Ovary (tissue), 10 donors: ENCODE measurements at places on chromosomes 16 and 17. TPM values are rescaled to one million over a fixed set of nuclear protein-coding genes. Genes with fewer than 3 reads are reported as not detected.

DNA sequence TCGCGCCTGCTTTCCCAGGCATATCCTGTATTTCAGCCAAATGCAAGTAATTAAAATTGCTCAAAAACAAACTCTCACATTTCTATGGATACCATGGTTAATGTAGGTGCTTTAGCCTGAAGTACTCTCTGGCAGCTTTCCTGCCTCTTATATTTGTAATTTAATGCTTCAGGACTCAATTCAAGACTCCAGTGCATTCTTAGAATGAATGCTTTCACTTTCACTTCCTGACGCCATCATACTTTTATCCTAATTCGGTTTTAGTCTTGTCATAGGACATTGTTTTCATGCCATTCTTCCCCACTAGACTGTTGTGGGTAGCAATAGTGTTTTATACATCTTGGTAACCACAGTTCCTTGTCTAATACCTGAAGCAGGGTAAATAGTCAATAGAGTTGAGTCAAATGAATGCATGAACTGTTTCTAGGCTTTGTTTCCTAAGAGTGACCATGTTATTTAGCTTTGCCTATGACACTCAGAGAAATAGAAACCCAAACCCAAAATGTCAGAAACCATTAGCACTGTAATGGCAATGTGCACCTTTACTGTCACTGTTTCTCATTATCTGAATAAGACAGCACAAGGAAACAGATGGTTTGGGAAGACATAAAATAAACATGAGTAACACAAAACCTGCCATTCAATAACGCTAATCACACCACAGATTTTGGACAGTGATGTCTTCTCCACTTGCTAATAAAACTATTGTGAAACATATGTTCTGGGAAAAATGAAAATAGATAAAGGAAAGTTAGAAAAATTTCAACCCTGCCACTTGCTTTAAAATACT, 705.5 kb downstream of the CDH11 start:
- no peaks in the 10 kb centered on the region for H3K27me3 ChIP-seq
- no peaks in the 10 kb centered on the region for H3K36me3 ChIP-seq
- peaks cover 6% of the 10 kb centered on the region for H3K4me1 ChIP-seq
- H3K4me3 ChIP-seq = peak overlapping the region; percentile 27
- DNase-seq = no peak

PIRT gene
- not detected for total RNA-seq

DNA sequence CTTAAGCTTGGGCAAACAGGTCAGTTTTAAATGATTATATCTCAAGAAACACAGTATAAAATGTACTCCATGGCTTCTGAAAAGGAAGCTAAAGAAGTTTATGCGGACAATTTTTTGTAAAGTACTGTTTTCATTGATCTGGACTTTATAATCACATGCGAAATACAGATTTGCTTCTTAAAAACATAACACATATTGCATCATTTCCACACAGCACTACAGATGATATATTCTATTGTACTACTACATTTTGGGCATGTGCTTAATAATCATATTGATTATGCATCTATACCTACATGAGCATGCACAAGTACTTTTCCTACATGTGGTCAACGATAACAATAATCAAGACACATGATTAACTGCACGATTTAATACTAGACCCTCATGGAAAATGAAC, 22.5 kb downstream of the TRIM37 start:
- DNase-seq = no peak
- no peak overlapping the region for H3K27ac ChIP-seq
- H3K4me3 ChIP-seq = no peak overlapping the region
- H3K27me3 ChIP-seq = no peaks in the 10 kb centered on the region
- H3K4me1 ChIP-seq = no peaks in the 10 kb centered on the region
- H3K36me3 ChIP-seq = no peaks in the 10 kb centered on the region

TVP23C gene
- total RNA-seq = 31.7 TPM

DNA sequence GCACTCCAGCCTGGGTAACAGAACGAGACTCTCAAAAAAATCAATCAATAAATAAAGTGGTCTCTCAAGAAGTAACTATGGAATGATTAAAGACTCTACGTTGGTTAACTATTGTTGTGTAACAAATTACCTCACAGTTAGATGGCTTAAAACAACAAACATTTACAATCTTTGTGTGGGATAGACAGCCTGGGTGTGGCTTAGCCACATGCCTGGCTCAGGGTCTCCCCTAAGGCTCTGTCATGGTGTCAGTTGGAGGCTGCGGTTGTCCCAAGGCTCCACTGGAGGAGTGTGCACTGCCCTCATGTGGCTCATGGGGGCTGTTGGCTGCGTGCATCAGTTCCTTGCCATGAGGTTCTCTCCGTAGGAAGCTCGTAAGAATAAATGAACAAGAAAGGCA, 294.5 kb downstream of the SNX29 start:
- H3K27ac ChIP-seq = no peak overlapping the region
- peaks cover 4% of the 10 kb centered on the region for H3K4me1 ChIP-seq
- H3K4me3 ChIP-seq = no peak overlapping the region
- DNase-seq = no peak
- H3K36me3 ChIP-seq = no peaks in the 10 kb centered on the region
- no peaks in the 10 kb centered on the region for H3K27me3 ChIP-seq

- H3K36me3 ChIP-seq = no peaks in the 10 kb centered on the region
- no peaks in the 10 kb centered on the region for H3K4me1 ChIP-seq
- H3K4me3 ChIP-seq = no peak overlapping the region
These were observed 193.2 kb upstream of the MPHOSPH6 start for GRCh38 chr16:82363026-82363816.

GRCh38 chr16:4388271-4389021, 16.8 kb downstream of the VASN start:
- peaks cover 20% of the 10 kb centered on the region for H3K4me1 ChIP-seq
- H3K4me3 ChIP-seq = no peak overlapping the region
- no peaks in the 10 kb centered on the region for H3K36me3 ChIP-seq
- no peak for DNase-seq

CCL7 gene
- total RNA-seq = 0.46 TPM

PRSS27 gene
- 1.3 TPM for total RNA-seq

- no peaks in the 10 kb centered on the region for H3K36me3 ChIP-seq
- H3K27ac ChIP-seq = no peak overlapping the region
- H3K27me3 ChIP-seq = no peaks in the 10 kb centered on the region
- DNase-seq = no peak
These were observed 12.2 kb upstream of the LONP2 start for GRCh38 chr16:48231727-48232492.

- H3K27me3 ChIP-seq = no peaks in the 10 kb centered on the region
- no peak overlapping the region for H3K27ac ChIP-seq
- H3K4me3 ChIP-seq = no peak overlapping the region
- no peak for DNase-seq
These were observed 4.2 kb downstream of the CCDC42 start for GRCh38 chr17:8740486-8740885.

DNA sequence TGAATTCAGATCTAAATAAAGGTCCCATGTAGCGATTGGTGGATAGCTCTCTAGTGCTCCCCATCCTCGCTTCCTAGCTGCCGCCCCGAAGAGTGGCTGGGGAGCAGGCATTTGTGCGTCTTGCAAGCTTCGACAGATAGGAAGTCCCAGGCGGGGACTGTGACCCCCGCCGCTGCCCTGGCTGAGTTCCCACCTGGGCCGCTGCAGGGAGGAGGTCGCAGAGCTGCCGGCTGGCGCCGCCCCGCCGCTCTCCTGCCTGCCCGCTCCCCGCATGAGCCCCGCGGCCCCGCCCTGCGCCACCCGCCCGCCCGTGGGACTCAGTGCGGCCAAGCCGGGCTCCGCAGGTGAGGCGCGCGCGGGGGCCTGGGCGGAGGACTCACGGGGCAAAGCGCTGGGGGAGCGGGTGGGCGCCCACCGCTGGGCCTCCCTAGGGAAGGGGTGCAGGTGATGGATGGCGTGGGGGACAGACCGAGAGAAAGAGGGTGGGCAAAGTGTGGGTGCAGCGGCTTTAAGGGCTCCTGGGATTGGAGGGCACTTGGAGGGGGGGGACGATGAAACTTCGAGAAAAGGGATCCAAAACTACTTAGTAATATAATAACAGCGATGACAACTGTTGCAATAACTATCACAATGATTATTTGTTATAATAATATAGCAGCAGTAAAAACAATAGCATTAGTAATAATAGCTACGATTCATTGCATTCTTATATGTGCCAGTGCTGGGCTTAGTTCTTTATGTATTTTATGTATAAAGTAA, at the start of gene OTOA:
Gene OTOA (plus strand): TSS at position 80 of the 759 bp plus-strand sequence. CDS start 14,547 bp downstream, outside the sequence.
- no peaks in the 10 kb centered on the region for H3K36me3 ChIP-seq
- DNase-seq = peak; percentile 25
- H3K4me3 ChIP-seq = peak within 1 kb of the TSS; percentile 8
- no peaks in the 10 kb centered on the region for H3K27me3 ChIP-seq
- H3K4me1 ChIP-seq = peaks cover 3% of the 10 kb centered on the region

DNA sequence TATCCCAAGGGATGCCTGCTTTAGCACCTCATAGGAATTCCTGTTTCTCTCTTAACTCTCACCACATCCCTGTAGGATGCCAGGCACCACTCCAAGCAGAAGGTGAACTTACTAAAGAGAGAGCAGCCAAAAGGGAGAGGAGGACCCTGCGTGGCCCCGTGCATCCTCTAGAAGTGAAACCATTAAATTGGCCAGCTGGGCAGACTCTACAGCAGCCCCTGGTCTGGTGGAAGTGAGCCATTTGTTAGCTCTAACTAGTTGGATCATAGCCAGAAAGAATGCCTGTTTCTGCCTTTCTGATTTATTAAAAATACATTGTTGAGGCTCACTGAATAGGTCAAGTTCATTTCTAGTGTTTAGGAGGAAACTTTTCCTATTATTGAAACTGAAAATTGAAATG, 22.3 kb downstream of the TMEM11 start:
- no peaks in the 10 kb centered on the region for H3K27me3 ChIP-seq
- no peak overlapping the region for H3K27ac ChIP-seq
- no peaks in the 10 kb centered on the region for H3K36me3 ChIP-seq
- peaks cover 8% of the 10 kb centered on the region for H3K4me1 ChIP-seq

DNA sequence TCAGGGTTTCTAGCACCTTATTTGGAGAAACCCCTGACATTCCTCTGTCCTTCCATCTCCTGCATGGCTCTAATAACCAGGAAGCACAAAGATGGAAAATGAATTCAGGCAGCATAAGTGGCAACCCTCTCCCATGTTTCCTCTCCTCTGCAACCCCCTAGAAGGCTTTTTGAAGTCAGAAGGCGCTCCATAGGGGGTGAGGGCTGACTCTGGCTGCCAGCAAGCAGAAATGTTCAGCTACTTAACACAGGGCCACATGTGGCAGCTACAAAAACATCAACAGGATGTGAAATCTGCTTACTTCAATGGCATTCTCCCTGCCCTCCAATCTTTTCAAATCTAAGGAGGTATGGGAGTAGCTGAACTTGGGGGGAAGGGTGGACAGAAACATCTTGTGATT, 55.2 kb upstream of the IRX5 start:
- H3K4me3 ChIP-seq = no peak overlapping the region
- H3K27me3 ChIP-seq = no peaks in the 10 kb centered on the region
- no peak for DNase-seq
- no peaks in the 10 kb centered on the region for H3K4me1 ChIP-seq
- H3K27ac ChIP-seq = no peak overlapping the region

DNA sequence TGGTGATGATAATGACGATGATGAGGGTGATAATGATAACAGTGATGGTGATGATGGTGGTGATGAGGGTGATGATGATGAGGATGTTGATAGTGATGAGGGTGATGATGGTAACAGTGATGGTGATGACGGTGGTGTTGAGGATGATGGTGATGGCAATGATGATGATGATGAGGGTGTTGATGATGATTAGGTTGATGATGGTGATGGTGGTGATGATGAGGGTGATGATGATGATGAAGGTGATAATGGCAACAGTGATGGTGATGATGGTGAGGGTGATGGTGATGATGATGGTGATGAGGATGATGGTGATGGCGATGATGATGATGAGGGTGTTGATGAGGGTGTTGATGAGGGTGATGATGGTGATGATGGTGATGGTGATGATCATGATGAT, 93.8 kb upstream of the ZNF469 start:
- no peak for DNase-seq
- H3K27ac ChIP-seq = no peak overlapping the region
- no peaks in the 10 kb centered on the region for H3K36me3 ChIP-seq
- no peaks in the 10 kb centered on the region for H3K27me3 ChIP-seq
- no peaks in the 10 kb centered on the region for H3K4me1 ChIP-seq

DNA sequence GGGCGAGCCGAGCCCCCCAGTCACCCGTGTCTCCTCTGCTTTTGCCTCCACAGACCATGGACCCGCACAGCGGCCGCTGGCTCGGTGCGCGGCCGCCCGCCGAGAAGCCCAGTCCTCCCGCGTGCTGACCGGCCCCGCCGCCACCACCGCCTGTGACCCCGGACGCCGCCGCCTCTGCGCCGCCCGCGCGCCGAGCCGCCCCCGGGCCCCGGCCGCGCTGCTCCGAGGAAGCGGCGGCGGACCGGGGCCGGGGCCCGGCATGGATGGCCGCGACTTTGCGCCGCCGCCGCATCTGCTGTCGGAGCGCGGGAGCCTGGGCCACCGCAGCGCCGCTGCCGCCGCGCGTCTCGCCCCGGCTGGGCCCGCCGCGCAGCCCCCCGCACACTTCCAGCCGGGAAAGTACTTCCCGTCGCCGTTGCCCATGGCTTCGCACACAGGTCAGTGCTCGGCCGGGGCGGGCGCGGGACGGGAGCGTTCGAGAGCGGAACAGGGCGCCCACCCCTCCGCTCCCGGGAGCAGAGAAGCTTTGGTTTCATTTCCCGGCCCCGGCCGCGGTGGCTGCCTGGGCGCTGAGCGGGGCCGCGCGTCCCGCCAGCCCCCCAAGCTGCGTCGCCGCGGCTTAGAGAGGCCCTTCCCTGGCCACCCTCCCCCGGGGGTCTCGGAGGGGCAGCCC, 4.4 kb downstream of the BAHCC1 start:
- H3K27me3 ChIP-seq = no peaks in the 10 kb centered on the region
- peak overlapping the region; percentile 75 for H3K4me3 ChIP-seq
- no peak for DNase-seq

- H3K27ac ChIP-seq = no peak overlapping the region
- H3K36me3 ChIP-seq = no peaks in the 10 kb centered on the region
- H3K4me3 ChIP-seq = no peak overlapping the region
- DNase-seq = no peak
These were observed 5.5 kb upstream of the HOXB8 start for GRCh38 chr17:48620461-48621139.

RNFT1 gene
- total RNA-seq = 14.6 TPM

GRCh38 chr17:41049110-41049509, 2.0 kb upstream of the KRTAP2-1 start:
- no peaks in the 10 kb centered on the region for H3K27me3 ChIP-seq
- DNase-seq = no peak
- no peaks in the 10 kb centered on the region for H3K36me3 ChIP-seq
- H3K4me1 ChIP-seq = no peaks in the 10 kb centered on the region
